ENCODE measurements at places on chromosomes 5 and 9.

- no peak for DNase-seq
- no peaks in the 10 kb centered on the region for H3K4me1 ChIP-seq
- no peaks in the 10 kb centered on the region for H3K27me3 ChIP-seq
- no peak overlapping the region for H3K4me3 ChIP-seq
- no peak overlapping the region for H3K27ac ChIP-seq
Observed at GRCh38 chr5:174235221-174236011, 189.9 kb downstream of the NSG2 start.

DNA sequence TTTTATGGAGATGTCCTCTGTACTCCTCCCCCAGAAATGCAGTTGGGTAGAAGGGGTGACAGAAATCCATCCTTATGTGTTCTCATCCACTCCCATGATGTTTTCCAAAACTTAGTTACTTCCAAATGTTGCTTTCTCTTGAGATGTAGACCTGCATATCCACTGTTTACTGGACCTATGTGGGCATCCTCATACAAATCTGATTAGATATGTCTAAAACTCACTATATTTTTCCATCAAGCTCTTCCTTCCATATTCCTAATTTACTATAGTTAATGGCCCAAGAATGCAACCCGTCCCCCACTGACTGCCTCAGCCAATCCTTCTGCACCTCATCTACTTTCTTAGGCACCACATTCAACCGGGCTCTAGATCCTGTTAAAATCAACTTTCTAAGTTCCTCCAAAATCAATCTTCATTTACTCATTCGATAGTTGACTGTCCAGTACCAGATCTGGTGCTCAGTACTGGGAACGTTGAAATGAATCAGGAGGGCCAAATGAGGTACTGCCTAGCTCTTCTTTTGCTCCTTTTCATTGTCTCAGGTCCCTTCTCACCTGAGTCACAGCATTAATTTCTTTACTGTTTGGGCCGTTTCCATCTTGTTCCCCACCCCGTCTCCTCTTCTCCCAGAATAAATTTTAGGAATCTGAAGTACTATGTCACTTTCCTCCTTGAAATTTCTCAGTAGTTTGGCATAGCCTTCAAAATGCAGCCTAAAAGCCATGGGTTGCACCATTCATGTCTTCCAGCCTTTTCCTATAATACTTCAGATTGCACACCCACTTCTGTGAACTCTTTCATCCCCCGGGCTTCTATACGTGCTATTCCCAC is 7.9 kb downstream of the PLK2 start:
- no peak for DNase-seq
- H3K4me3 ChIP-seq, result no peak overlapping the region
- H3K4me1 ChIP-seq, result peaks cover 20% of the 10 kb centered on the region
- peaks cover 6% of the 10 kb centered on the region for H3K36me3 ChIP-seq
- no peak overlapping the region for H3K27ac ChIP-seq
- H3K27me3 ChIP-seq, result no peaks in the 10 kb centered on the region

DNA sequence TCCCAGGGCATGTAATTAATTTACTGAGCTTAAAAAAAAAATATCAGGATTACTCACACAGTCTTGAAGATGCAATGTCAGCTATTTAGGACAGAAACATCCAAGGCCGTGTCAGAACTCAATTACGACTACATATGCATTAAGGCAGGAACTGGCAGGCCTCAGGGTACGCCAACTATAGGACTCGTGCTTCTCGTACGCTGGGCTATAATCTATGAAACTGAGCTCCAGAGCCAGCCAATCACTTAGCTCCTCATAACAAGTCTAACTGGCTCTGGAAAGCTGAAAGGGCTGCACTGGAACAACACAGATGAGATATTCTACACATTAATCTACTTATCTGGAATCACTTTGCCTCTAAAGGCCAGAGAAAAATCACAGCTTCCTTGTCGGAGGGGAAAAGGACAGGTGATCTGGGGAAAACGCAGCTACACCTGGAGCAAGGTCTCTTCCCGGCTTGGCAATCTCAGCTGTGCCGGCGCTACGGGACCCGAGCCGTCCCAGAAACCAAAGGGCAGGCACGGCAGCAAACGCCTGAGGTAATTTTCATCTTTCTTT is 212.0 kb downstream of the DEPDC1B start:
- peak; percentile 16 for DNase-seq
- H3K36me3 ChIP-seq, result no peaks in the 10 kb centered on the region
- no peaks in the 10 kb centered on the region for H3K27me3 ChIP-seq
- peaks cover 8% of the 10 kb centered on the region for H3K4me1 ChIP-seq
- H3K27ac ChIP-seq, result no peak overlapping the region

DNA sequence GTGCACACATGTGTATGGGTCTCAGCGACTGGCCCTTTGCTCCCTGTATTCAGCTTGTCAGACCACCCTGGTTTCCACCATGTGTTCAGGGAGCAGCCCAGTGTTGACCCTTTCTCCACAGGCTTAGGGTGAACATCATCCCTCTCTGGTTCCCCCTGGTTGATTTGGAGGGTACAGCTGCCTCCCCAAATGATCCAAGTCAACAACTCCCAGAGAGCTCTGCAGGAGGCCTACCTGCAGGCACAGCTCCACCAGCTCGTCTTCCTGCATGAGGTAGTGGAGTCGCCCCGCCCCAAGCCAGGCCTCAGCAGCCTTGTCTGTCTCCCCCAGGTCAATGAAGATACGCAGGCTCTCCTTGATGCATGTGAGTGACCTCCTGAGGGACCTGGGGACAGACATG is 50.5 kb downstream of the SH3TC2 start:
- no peaks in the 10 kb centered on the region for H3K27me3 ChIP-seq
- DNase-seq, result no peak
- no peaks in the 10 kb centered on the region for H3K4me1 ChIP-seq
- H3K27ac ChIP-seq, result no peak overlapping the region

DNA sequence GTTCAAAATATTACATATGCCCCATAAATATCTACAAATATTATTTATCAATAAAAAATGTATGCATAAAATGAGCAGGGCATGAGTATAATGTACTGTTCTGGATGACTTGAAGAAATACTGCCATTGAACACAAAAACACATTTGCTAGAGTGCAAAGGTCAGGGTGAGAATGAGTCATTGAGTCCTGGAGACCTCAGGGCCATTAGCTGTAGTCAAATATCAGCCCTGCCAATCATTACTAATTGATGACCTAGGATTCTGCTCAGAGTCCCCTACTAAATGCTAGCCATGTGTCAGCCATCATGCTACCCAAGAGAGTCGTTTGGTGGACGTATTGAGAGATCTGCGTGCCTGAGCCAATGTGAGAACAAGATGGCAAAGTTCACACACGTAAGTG is 80.3 kb upstream of the FAM169A start:
- no peaks in the 10 kb centered on the region for H3K27me3 ChIP-seq
- H3K4me3 ChIP-seq, result no peak overlapping the region
- no peak for DNase-seq
- no peaks in the 10 kb centered on the region for H3K36me3 ChIP-seq
- no peak overlapping the region for H3K27ac ChIP-seq
- H3K4me1 ChIP-seq, result peaks cover 28% of the 10 kb centered on the region

- no peak for DNase-seq
- no peaks in the 10 kb centered on the region for H3K36me3 ChIP-seq
- H3K4me3 ChIP-seq, result no peak overlapping the region
Observed at GRCh38 chr5:165227515-165227914, 1722.1 kb downstream of the MAT2B start.

DNA sequence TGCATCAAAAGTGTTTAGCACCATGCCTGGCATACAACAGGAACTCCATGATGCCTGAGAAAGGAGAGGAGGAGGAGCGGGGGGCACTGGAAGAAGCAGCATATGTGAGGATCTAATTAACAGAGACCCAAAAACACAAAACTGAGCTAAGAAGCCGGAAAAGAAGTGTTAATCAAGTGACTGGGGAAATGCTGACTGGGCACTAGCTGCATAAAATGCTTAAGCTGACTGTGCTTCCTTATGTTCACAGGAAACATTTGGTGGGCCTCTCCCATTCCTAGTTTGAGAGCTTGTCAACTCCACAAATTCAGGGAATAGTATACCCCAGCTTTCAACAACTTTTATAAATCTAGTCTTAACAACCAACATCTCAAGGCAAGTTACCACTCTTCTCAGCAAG is 26.6 kb downstream of the DEPDC1B start:
- peak overlapping the region; percentile 4 for H3K27ac ChIP-seq
- H3K4me1 ChIP-seq, result peaks cover 40% of the 10 kb centered on the region
- no peaks in the 10 kb centered on the region for H3K27me3 ChIP-seq
- H3K4me3 ChIP-seq, result no peak overlapping the region
- DNase-seq, result no peak

DNA sequence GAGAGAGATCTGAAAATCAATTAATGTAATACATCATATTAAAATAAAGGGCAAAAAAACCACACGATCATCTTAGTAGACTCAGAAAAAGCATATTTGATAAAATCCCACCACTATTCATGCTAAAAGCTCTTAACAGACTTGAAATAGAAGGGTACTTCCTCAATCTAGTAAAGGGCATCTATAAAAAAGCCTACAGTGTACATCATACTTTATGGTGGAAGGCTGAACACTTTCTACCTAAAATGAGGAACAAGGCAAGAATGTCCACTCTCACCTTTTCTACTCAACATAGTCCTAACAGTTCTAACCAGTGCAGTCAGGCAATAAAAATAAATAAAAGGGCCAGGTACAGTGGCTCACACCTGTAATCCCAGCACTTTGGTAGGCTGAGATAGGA is 38.9 kb downstream of the POLK start:
- H3K36me3 ChIP-seq, result no peaks in the 10 kb centered on the region
- H3K4me3 ChIP-seq, result no peak overlapping the region
- H3K27me3 ChIP-seq, result no peaks in the 10 kb centered on the region
- DNase-seq, result no peak

DNA sequence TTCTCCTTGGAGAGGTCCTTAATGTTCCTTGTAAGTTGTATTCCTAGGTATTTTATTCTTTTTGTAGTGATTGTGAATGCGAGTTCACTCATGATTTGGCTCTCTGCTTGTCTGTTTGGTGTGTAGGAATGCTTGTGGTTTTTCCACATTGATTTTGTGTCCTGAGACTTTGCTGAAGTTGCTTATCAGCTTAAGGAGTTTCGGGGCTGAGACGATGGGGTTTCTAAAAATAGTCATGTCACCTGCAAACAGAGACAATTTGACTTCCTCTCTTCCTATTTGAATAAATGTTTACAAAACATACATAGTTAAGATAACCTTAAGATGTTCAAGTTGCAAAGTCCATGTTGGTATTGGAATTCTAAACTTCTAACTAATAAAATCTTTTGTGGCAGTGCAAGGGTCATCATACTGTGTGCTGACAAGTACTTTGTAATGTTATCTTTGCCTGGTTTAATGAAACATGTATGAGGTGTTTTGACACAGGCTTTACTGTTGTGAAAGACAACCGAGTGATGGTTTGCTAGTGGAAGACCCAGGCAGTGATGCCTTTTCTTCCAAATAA is 286.2 kb downstream of the MRPS30 start:
- H3K27ac ChIP-seq, result no peak overlapping the region
- no peaks in the 10 kb centered on the region for H3K27me3 ChIP-seq
- no peak overlapping the region for H3K4me3 ChIP-seq
- no peak for DNase-seq

- no peak for DNase-seq
- H3K27ac ChIP-seq, result no peak overlapping the region
- no peaks in the 10 kb centered on the region for H3K27me3 ChIP-seq
Observed at GRCh38 chr9:34428325-34428958, 29.9 kb downstream of the FAM219A start.

GRCh38 chr9:137435980-137436760 is 5.0 kb downstream of the ENTPD8 start:
- no peak overlapping the region for H3K4me3 ChIP-seq
- peak overlapping the region; percentile 83 for H3K27ac ChIP-seq
- H3K27me3 ChIP-seq, result no peaks in the 10 kb centered on the region
- peaks cover 32% of the 10 kb centered on the region for H3K4me1 ChIP-seq

GRCh38 chr5:178165581-178165980 is 11.9 kb upstream of the NHP2 start:
- H3K27me3 ChIP-seq, result peaks cover 15% of the 10 kb centered on the region
- DNase-seq, result no peak
- no peaks in the 10 kb centered on the region for H3K36me3 ChIP-seq
- H3K4me1 ChIP-seq, result peaks cover 7% of the 10 kb centered on the region

DNA sequence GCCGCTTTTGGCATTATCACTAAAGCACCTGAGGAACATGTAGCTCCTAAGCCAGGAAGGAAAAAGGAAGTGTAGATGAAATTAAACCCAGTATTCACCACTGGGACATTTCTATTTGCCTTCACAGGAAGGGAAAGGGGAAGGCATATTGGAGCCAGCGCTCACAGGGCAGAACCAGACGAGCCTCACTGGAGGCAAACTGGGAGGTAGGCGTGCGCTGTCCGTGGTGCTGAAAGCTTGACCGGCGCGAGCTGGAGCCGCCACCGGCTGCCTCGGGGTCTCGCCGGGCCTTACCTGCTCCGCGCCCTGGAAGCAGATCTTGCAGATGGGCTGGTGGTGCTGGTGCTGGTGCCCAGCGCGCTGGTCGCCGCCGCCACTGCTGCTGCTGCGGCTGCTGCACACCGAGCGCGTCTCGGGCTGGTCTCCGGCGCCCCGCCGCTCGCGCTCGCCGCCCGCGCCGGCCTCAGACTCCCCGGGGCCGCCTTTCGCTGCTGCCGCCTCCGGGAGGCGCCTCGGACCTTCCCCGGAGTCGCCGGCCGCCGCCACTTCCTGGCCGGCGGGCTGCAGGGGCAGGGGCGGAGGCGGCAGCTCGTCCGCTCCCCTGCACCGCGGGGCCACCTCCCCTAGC is 732 bp downstream of the MARCHF11 start:
- H3K4me1 ChIP-seq, result peaks cover 10% of the 10 kb centered on the region
- peaks cover 5% of the 10 kb centered on the region for H3K27me3 ChIP-seq
- no peaks in the 10 kb centered on the region for H3K36me3 ChIP-seq
- no peak overlapping the region for H3K27ac ChIP-seq

GRCh38 chr9:107707915-107708441 is 218.4 kb upstream of the KLF4 start:
- H3K27ac ChIP-seq, result no peak overlapping the region
- H3K4me1 ChIP-seq, result no peaks in the 10 kb centered on the region
- no peak overlapping the region for H3K4me3 ChIP-seq
- no peaks in the 10 kb centered on the region for H3K27me3 ChIP-seq

DNA sequence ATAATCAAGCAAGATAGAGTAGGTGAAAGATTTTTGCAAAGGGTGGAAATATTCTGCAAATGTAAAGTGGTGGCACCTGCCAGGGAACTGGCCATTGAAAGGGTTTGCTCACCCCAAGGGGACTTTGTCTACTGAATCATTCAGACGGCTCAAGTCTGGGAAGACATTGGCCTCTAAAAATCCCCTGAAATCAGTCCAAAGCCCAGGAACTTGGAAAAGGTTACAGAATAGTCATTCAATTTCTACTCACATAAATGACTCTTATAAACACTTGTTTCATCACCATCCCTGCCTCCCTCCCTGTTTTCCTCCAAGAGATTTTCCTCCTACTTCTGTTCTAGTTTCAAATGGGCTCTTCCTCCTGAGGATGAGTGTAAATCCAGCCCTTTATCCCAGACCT is 28.5 kb downstream of the ZNF366 start:
- no peak overlapping the region for H3K4me3 ChIP-seq
- H3K27ac ChIP-seq, result no peak overlapping the region
- DNase-seq, result no peak
- no peaks in the 10 kb centered on the region for H3K4me1 ChIP-seq
- no peaks in the 10 kb centered on the region for H3K27me3 ChIP-seq
- H3K36me3 ChIP-seq, result no peaks in the 10 kb centered on the region

GRCh38 chr5:142803428-142804125 is 33.4 kb downstream of the ARHGAP26 start:
- H3K4me1 ChIP-seq, result no peaks in the 10 kb centered on the region
- H3K27ac ChIP-seq, result peak overlapping the region; percentile 30
- H3K36me3 ChIP-seq, result no peaks in the 10 kb centered on the region
- H3K27me3 ChIP-seq, result no peaks in the 10 kb centered on the region
- no peak for DNase-seq

- DNase-seq, result no peak
- H3K4me3 ChIP-seq, result no peak overlapping the region
- H3K4me1 ChIP-seq, result no peaks in the 10 kb centered on the region
- H3K27ac ChIP-seq, result no peak overlapping the region
- no peaks in the 10 kb centered on the region for H3K36me3 ChIP-seq
Observed at GRCh38 chr9:80504601-80505230, 933.0 kb downstream of the TLE4 start.

Data from body of pancreas (tissue), 4 donors.